ENCODE measurements at places on chromosomes 11 and 22.

DNA sequence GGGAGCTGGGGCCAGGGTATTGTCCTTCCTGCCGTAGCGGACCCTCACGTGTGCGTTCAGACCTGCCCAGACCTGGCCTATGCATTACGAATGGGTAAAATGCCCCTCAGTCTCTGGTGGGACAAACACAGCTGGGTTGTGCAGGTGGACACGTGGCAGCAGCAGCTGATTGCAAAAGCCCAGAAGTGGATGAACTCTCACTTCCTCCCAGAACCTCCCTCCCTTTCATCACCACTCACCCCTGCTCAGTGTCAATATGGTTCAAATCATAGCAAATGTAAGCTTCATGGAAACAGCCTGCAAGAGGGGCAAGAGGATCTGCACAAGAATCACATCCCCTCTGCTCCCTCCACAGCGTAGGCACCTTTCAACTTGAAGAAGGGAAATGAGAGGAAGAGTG is 352.1 kb downstream of the OPCML start:
- no peak for DNase-seq

GRCh38 chr11:33801821-33802193 is 27.5 kb upstream of the FBXO3 start:
- no peak for DNase-seq

- DNase-seq, result peak; percentile 87
These were observed 814 bp downstream of the NPAS4 start for GRCh38 chr11:66421492-66422205.

- DNase-seq, result no peak
These were observed 38.2 kb downstream of the ATXN10 start for GRCh38 chr22:45709866-45710265.

GRCh38 chr11:71286701-71287643 is 34.6 kb upstream of the SHANK2 start:
- no peak for DNase-seq

DNA sequence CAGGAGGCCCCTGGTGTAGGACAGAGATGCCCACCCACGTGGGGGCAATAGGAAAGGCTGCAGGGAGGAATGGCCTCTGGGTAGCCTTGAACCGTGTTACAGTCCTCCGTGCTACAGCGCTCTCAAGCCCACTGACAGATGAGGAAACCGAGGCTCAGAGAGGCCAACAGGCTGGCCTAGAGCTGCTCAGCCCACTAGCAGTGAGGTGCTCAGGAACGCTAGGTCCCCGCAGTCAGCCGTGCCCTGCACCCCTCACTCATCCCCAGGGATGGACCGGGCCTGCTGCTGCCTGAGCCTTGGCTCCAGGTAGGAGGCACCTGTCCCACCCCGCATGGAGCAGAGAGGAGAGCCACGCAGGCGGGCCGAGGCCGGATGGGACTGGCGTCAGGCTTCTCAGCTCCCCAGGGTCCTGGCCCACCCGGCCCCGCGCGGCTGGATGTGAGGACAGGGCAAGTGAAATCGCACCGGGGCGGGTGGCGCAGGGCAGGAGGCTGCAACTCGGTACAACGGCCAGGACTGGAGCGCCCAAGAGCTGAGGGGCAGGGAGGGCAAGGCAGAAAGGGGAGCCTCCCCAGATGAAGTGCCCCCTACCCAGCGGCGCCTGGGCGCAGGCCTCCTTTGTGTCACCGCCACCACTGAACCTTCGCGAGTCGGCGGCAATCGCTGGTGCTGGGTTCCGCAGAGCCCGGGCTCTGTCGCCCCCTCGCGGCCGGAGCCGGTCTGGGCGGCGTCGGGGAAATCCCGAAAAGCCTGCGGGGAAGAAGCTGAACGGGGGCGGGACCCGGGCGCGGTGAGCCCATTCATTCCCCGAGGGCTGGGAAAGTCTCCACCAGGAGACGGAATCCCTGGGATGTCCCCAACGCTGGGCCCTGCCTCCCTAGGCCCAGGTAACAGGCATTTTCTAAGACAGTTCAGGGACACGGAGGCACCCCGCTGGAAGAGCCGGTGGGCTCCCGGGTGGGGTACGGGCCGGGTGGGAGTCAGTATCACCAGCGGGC is 8.4 kb upstream of the SLC2A11 start:
- DNase-seq, result peak; percentile 70

DNA sequence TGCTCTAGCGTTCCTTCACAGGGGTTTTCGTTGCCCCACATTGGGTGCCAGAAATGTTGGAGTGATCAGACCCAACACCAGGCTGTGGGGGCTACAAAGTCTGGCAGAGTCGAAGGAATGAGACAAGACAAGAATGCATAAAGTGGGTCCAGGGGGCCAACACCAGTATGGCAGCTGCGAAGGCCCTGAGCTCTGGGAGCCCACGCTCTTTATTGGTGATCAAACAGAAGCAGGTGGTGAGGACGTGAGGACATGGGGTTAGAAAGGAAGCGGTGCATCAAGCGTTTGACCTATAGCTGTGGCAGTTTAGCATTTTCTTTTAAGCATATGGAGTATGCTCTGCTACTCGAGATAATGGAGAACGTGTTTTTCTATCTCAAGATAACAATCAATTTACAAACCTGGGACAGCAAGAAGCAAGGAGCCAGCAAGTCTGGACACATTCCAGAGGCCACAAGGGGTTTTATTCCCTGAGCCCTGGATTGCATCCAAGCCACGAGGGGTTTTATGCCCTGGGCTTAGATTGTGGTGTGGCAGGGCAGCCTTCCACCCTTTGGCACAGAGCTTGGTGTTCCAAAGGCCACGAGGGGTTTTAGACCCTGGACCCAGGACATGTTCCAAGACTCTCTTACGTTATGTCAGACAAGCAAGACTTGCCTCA is 3.9 kb upstream of the DNAJB13 start:
- DNase-seq, result no peak

GRCh38 chr11:845872-846495 is 3.3 kb downstream of the TSPAN4 start:
- DNase-seq, result no peak

GRCh38 chr22:32465661-32466060 is 1.4 kb upstream of the BPIFC start:
- DNase-seq, result no peak

DNA sequence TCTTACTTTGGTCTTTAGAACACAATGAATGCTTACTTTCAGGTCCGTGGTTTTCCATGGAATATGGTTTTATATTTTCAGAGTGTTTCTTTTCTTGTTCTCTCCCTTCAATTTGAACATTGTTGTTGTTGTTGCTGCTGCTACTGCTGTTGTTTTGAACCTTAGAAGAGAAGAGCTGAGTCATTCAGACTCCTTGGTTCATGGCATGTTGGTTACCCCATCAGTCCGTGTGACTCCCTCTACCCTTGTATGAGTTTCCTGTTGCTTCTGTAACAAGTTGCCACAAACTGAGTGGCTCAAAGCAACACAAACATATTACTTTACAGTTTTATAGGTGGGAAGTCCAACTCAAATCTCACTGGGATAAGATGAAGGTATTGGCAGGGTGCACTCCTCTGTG is 511.0 kb downstream of the INSC start:
- no peak for DNase-seq

DNA sequence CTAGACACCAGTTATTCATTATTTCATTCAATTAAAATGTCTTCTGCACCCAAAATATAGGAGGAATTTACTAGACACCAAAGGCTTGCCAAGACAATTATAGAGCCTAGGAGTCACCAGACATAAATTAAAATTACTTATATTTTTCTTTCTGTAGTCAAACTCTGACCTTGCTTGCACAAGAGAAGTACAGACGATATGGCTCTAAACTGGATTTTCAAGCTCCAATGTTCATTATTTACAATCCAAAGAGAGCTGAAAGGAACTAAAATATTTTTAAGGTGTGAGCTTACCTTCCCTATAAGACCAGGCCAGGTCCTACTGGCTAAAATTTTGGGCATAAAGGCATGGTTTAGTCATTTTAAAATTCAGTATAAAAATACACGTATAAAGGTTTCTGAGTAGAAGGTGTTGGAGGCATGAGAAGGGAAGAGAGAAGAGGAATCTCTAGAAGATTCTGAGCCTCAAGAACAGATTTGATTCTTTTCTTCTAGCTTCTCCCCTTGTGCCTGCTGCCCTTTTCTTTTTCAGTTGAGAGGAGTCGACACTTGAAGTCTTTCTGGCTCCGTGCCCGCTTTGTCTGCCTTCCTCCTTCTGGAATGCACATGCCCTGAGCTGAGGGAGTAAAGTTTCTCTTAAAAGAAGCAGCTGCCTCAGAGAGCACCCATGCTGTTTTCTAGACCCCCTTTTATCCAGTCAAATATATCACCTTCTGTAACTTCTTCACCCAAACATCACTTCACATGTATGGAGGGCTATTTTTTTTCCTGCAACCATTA is 13.5 kb downstream of the C11orf97 start:
- DNase-seq, result no peak

GRCh38 chr22:27499121-27499520 is 302.4 kb downstream of the MN1 start:
- no peak for DNase-seq

DNA sequence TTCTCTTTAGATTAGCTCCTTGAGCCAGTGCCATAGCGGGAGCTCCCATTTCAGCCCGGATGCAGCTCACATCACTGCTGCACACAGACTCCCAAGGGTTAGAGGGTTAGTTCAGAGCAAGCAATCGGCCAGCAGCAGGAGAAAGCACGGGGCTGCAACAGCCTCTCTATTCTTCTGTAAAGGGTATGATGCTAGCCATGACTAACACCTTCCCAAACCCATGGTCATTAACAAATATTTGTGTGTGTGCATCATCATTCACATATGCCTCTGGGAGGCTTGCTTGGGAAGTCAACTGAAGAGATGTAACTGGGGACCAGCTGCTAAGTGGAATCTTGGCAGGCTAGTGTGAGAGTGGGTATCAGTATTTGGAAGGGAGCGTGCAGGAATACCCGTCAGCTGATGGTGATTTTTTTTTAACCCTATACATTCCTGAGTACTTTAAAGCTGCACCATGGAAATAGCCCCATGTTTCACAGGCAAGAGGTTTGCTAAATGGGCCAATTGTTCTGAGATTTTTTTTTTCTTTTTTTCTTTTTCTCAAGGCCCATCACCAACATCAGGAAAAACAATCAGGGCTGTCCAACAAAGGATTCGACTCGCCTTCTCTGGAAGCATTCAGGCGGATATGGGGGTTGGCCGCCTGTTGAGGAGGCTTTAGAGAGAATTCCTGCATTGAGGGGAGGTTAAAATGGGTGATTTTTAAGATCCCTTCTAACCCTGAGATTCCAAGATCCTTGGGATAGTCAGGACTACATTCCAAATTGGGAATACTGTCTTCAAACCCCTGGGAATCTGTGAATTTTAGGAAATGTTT is 33.2 kb upstream of the CCDC89 start:
- no peak for DNase-seq

DNA sequence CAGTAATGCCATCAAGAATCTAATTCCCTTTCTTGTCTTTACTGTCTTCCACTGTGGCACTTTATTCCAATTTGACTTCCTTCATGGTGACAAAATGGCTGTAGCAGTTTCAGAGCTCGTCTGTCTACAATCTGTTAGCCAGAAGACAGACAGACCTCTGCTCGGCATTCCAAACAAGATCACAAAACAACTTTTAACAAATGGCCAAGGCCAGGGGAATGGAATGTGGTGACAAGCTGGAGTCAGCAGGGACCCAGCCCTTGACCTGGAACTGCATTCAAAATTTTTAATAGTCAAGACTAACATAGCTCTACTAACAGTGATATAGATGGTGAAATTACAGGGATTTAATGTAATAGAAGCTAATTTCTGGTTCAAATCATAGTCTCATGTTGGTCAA is 637.2 kb downstream of the ETS1 start:
- DNase-seq, result no peak

- no peak for DNase-seq
These were observed 59.5 kb downstream of the SMIM38 start for GRCh38 chr11:69215216-69215615.

DNA sequence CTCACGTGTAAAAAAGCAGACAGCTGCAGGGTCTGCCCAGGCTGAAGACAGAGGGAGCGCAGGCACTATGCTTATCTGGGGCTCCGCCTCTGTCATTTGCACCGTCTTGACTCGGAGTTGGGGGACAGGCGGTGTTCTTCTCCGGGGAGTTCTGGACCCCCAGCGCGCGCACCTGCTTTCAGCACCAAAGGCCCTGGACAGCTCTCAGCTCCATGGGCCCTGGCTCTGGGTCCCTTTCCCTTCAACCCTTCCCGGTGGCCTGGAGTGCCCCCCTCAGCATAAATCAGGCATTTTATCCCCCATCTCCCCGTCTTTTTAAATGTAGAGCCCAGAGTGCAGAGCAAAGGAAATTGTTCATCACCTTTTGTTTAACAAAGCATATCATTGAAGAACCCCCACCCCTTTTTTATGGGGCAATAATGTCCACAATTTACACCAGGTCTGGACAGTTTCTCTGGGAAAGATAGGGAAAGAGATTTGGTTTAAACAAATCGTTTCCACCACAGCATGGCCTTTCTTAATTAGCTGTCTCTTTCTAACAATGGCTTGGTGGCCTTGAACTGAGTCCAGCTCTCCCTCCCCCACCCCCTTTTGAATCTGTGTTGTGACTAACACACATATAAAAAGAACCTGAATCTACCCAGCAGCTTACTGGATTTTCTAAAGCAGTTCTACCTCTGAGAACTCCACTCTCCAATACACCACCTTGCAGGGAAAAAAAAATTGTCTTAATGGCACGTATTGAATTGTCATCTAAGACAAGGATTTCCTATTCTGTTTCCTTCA is 1.7 kb downstream of the SEZ6L start:
- DNase-seq, result no peak

- DNase-seq, result no peak
These were observed 8.0 kb upstream of the IL2RB start for GRCh38 chr22:37157516-37158285.

GRCh38 chr22:39634530-39635405 is 64.2 kb downstream of the CACNA1I start:
- DNase-seq, result no peak

DNA sequence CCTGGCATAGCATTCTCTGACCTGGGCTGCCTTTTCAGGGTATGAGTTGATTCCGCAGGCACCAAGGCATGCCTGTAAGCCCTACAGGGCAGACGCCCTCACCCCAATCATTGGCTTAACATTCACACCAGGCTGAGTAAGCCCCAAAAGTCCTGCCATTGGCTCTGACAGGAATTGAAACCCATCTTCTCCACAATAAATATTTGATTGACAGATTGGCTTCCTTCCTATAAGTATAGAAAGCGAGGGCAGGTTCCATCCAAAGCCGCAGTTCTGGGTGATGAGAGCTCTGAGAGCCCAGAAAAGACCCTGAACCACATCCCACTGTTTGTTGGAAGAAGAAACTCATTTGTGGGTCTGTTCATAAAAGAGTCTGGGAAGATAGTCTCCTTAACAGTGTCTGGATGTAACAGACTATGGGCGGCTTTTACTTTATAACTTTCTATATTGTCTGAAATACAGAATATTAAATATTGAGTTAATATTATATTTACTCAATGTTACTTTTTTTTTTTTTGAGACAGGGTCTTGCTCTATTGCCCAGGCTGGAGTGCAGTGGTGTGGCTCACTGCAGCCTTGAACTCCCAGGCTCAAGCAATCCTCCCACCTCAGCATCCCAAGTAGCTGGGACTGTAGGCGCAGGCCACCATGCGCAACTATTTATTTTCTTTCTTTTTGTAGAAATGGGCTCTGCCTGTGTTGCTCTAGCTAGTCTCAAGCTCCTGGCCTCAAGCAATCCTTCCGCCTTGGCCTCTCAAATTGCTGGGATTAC is 46.8 kb downstream of the FAM83F start:
- no peak for DNase-seq
